Prostate gland (tissue), 2 donors: ENCODE measurements at places on chromosomes 7 and 10.

DNA sequence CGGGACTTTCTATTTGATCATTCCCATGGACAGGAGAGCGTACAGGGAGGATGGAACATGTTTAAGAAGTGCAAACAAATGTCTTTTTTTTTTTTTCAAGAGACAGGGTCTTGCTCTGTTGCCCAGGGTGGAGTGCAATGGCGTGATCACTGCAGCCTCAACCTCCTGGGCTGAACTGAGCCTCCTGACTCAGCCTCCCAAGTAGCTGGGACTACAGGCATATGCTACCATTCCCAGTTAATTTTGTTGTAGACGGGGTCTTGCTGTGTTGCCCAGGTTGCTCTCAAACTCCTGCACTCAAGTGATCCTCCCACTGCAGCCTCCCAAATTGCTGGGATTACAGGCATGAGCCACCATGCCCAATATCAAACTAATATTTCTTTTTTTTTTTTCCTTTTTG, 40.5 kb downstream of the SPDYE5 start:
- no peak overlapping the region for H3K27ac ChIP-seq
- no peak for DNase-seq
- no peaks in the 10 kb centered on the region for H3K36me3 ChIP-seq
- no peaks in the 10 kb centered on the region for H3K4me1 ChIP-seq

DNA sequence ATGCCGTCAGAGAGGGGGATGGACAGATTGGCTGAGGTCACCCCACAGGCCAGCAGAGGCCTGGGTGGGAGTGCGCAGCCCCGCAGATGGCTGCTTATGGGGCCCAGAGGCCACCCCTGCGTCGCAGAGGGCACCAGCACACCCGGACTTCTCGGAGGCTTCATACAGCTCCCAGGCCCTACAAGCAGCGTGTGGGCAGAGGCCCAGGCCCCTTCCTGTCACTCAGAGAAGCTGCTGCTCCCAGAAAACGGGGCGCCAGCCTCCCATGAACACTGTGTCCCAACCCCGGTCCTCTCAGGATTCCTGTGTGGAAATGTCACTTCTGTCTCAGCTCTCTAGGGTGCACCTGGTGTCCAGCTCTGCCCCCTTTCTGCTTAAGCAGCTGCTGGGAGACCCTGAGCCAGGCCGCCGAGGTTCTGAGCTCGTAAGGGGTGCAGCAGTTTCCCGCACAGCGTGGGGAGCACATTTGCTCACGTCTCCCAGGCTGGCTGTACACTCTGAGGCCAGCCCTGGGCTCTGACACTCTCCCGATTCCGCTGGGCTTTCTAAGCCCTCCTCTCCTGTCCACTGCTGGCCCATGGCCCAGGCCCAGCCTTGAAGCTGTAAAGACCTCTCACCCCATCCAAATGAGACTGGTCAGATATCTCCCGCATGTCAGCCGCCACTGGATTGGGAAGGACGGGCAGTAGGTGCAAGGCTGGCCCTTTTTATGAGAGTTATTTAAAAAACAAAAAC, 6.8 kb downstream of the GPR146 start:
- H3K27me3 ChIP-seq, result no peaks in the 10 kb centered on the region
- peak overlapping the region; percentile 54 for H3K27ac ChIP-seq
- peaks cover 17% of the 10 kb centered on the region for H3K4me1 ChIP-seq
- H3K4me3 ChIP-seq, result no peak overlapping the region
- DNase-seq, result no peak

GRCh38 chr7:114663502-114663901, 248.9 kb downstream of the FOXP2 start:
- H3K27me3 ChIP-seq, result no peaks in the 10 kb centered on the region
- DNase-seq, result no peak
- no peaks in the 10 kb centered on the region for H3K36me3 ChIP-seq
- no peaks in the 10 kb centered on the region for H3K4me1 ChIP-seq
- no peak overlapping the region for H3K4me3 ChIP-seq
- no peak overlapping the region for H3K27ac ChIP-seq

- no peaks in the 10 kb centered on the region for H3K27me3 ChIP-seq
- no peak for DNase-seq
- H3K36me3 ChIP-seq, result no peaks in the 10 kb centered on the region
Observed at GRCh38 chr10:84406561-84406960, 78.2 kb downstream of the CCSER2 start.

GRCh38 chr10:118908557-118909256, 120.8 kb upstream of the NANOS1 start:
- H3K27me3 ChIP-seq, result no peaks in the 10 kb centered on the region
- no peak for DNase-seq
- H3K27ac ChIP-seq, result no peak overlapping the region
- no peak overlapping the region for H3K4me3 ChIP-seq
- no peaks in the 10 kb centered on the region for H3K4me1 ChIP-seq
